ENCODE measurements at places on chromosomes 5 and 9. TPM values are rescaled to one million over a fixed set of nuclear protein-coding genes. Genes with fewer than 3 reads are reported as not detected.

Gene TMEM215
- polyA plus RNA-seq = not detected

DNA sequence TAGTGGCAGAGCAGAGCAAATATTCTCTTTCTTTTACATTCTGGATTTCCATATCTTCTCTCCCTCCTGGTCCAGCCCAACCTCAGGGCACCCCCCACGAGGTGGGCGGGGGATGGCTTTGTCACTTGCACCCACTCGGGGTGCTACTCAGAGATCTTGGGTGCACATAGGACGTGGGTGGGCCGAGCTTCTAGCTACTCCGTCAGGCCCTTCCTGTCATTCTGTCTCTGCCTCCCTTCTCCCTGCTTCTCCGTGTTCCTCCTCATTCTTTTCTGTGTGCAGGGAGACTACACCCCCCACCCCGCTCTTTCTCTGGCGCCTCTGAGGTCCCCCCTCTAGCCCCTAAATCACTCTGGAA lies 19.5 kb downstream of the PCDHGC5 start:
- peaks cover 7% of the 10 kb centered on the region for H3K4me1 ChIP-seq
- H3K27me3 ChIP-seq = no peaks in the 10 kb centered on the region
- no peak for DNase-seq
- H3K4me3 ChIP-seq = no peak overlapping the region
- no peaks in the 10 kb centered on the region for H3K36me3 ChIP-seq

DNA sequence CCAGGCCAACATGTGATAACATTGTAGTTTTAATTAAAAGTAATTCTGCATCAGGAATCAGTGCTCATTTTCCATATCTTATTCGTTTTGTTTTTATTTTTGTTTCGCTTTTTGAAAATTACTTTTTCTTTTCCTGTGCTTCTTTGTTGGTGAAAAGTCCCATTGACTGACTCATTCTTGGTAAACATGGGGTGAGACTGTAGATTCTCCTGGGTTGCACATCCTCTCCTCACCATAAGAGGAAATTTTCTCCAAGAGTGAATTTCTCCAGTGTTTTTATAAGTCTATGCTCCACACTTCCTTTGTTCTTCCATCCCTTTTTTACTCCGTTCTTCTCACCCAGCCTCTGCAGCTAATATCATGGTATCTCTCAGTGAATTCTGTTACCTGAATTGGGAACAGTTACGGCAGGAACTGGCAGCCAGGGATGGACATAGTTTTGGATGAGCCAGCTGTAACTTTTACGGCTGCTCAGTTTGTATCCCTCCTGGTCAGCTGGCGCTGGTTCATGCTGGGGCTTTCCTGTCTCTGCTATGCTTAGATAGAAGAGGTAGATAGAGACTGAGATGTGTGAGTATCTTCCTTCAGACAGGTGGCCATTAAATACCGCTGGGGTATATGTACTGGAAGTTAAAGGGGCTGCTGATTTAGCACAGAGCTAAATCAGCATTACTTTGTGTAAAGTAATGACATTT lies 80.0 kb downstream of the MAN2A1 start:
- H3K4me1 ChIP-seq = no peaks in the 10 kb centered on the region
- H3K36me3 ChIP-seq = peaks cover 12% of the 10 kb centered on the region
- no peak overlapping the region for H3K27ac ChIP-seq
- no peaks in the 10 kb centered on the region for H3K27me3 ChIP-seq
- H3K4me3 ChIP-seq = no peak overlapping the region

- H3K4me1 ChIP-seq = no peaks in the 10 kb centered on the region
- no peak for DNase-seq
- peaks cover 15% of the 10 kb centered on the region for H3K36me3 ChIP-seq
- H3K4me3 ChIP-seq = no peak overlapping the region
- no peaks in the 10 kb centered on the region for H3K27me3 ChIP-seq
Measured at GRCh38 chr5:1465117-1465516, 19.9 kb upstream of the SLC6A3 start.

DNA sequence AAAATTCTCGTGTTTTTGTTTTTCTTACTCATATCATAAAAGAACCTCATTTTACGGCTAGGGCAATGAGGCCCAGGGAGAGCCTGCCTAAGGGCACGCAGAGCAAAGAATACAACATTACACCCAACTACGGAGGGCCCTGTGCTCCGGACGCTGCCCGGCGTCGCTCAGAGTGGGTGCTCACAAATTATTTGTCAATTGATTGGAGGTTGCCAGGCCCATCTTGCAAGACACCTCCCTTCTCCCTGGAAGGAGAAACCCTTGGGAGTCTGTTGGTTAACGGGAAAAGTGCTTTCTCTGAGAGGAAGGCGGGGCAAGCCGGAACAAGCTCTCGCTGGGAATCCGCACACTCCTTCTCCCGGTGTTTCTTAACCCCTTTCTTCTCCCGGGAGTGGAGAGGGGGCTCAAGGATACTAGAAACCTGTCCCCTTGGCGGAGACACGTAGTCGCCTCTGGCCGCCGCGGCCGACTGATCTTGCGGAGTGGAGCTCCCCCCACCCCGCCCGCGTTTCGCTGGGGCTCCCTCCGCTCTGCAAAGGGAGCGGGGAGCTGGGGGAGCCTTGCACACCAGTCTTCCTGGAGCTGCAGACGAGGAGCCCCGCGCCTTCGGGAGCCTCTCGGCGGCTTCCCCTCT lies 599.3 kb upstream of the SGCD start:
- H3K27ac ChIP-seq = no peak overlapping the region
- DNase-seq = no peak
- H3K4me3 ChIP-seq = no peak overlapping the region
- H3K4me1 ChIP-seq = no peaks in the 10 kb centered on the region

GRCh38 chr5:38931731-38932130 lies 85.9 kb downstream of the OSMR start:
- no peak overlapping the region for H3K27ac ChIP-seq
- no peaks in the 10 kb centered on the region for H3K4me1 ChIP-seq
- H3K4me3 ChIP-seq = no peak overlapping the region
- DNase-seq = no peak
- H3K36me3 ChIP-seq = no peaks in the 10 kb centered on the region

Gene GOLGA2
- 8.8 TPM for polyA plus RNA-seq
